GM12878 (cell line): ENCODE measurements at places on chromosomes 2 and 18. TPM values are rescaled to one million over a fixed set of nuclear protein-coding genes. Genes with fewer than 3 reads are reported as not detected.
A peak's percentile ranks its signal among the peaks of the same experiment; 100 is the strongest.

DNA sequence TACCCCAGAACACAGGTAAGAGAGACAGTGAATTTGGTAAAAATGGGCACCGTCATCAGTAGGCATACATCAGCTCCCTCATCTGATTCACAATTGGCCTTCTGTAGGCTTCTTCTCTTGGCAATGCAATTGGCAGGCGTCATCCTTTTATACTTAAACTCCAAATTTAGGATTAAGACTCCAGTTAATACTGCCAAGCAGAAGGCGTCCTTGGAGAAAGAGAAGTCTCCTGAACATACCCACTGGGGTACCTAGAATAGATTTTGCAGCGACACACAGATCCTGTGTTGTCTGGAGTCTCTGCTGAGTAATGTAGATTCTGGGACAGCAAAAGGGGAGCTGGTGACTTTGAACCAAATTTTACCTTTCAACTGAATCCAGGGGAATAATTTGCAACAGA lies 592 bp upstream of the METAP1D start:
- DNase-seq, result no peak

- DNase-seq, result no peak
Measured at GRCh38 chr2:64952511-64953482, 36.4 kb upstream of the SLC1A4 start.

GRCh38 chr2:65608466-65608865 lies 176.1 kb upstream of the SPRED2 start:
- no peak for DNase-seq

The TSPYL6 gene
- not detected in 2 replicates for polyA plus RNA-seq

DNA sequence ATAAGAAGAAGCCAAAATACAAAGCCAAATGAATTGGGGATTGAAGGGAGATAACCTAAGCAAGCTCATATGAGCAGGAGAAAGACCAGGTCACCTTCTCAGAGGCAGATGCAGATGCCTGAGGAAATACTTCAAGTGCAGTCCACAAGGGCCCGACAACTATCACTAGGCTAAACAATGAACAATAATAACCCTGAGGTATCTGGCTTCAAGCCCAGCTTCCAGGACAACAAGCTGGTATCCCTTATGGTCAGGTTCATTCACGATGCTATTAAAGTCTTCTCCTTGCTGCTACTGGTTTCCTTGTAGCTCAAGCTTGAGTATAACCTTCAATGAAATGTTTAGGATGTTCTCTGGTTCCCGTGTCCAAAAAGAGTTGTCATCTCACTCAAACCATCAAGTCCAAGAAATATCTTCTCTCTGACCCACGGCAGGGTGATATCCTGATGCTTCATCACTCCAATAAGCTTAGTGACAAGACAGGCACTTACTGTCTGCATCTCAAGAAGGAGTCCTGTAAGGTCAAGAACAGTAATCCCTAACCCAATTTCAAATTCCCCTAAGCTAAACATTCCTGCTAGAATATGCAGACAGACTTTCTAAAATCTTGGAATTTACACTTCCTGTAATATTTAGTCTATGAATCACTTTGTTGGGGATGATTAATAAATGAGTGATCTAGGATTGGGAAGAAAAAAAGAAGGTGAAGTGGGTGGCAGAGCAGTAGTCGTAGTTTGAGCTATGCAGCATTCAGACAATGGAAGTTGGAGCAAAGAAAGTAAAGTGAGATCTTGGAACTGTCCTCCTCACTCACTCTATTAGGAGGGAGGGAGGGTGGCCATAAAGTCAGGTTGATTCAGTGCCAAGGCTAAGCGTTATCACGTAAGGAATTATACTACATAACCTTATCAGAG lies 33.1 kb downstream of the CHN1 start:
- DNase-seq, result no peak

GRCh38 chr2:20656561-20656960 lies 5.7 kb upstream of the HS1BP3 start:
- DNase-seq, result no peak

GRCh38 chr2:158094487-158095092 lies 7.1 kb upstream of the UPP2 start:
- DNase-seq, result no peak

The BCS1L gene
- 87.6 and 114 TPM in 2 replicates for polyA plus RNA-seq

- peak; percentile 93 for DNase-seq
Measured at GRCh38 chr18:59139615-59140301, at the start of gene SEC11C. TSS of gene SEC11C (plus strand) at chr18:59139884. CDS start at chr18:59139949, 65 bp downstream.

DNA sequence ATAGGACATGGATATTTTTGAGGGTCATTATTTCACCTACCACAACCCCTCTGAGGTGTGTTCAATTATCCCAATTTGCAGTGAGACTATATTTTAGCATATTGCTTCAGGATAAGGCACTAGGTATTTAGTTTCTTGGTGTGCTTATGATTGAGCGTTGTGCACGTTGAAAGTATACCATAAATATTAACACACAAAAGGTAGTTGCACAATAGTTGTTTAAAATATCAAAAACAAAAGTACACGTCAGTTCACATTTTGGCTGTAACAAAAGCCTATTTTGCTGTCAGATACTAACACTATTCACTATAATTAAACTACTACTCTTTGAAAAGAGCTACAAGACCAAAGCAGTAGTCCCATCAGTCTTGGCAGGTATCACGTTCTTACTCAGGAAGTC lies 367.5 kb downstream of the DSC3 start:
- DNase-seq, result no peak

DNA sequence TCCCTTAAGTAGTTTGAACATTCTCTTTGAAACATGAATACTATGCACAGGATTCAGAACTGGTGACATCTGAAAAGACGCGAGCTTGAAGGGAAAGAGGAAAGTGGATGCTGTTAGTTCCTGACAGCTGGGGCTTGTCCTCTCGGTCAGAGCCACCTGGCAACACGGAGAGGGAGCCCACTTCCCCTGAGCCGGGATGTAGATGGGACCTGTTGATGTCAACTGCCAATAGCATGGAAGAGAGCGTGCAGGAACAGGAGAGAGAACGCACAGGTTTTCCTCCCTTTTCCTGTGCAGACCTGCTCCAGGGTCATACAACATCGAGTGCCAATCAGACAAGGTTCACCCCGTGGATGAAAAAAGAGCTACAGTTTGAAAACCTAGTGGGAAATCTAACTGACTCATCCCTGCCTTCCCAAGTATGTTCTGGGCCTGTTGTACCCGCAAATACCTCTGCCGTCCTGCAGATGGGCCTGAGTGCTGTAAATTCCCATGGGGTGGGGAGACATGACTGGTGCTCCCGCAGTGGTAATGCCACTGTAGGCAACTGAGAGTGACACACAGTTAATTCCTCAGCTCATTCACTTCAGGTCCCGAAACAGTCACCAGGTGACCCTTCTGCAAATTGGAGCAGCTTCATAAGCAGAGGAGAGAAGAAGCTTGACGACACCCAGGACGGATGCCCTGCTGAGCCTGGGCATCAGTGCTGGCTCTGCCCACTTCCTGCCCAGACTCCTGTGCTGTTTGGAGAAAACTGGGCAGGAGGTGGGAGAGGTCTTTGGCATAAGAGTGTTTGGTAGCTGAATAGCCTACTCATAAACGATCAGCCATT lies 13.9 kb upstream of the MBP start:
- DNase-seq, result no peak

The DNER gene
- 0.08 TPM in 1 of 2 replicates, not detected in the other for polyA plus RNA-seq

DNA sequence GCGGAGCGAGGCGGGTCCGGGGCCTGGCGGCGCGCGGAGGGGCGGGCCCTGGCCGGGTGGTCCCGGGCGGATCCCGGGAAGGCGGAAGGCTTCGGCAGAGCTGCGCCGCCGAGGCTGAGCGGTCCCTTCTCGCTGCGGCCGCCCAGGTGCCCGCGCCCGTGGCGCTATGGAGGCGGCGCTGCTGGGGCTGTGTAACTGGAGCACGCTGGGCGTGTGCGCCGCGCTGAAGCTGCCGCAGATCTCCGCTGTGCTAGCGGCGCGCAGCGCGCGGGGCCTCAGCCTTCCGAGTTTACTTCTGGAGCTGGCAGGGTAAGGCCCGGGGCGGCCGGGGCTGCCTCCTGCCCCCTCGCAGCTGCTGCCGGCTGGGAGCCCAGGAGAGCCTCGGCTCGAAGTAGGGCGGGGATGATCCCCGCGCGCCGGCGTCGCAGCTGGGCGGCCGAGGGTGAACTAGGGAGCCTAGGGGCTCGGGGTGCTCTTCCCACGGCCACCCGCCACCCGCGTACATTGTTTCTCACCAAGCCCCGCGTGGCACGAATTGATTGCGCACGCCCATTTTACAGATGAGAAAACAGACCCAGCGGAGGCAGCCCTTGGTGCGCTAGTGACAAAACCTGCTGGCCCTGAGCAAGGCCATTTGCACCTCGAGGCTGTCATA lies at the start of gene SLC66A3:
TSS of gene SLC66A3 (plus strand) at position 87 of the 655 bp plus-strand sequence. CDS start at position 167, 80 bp downstream.
- no peak for DNase-seq

DNA sequence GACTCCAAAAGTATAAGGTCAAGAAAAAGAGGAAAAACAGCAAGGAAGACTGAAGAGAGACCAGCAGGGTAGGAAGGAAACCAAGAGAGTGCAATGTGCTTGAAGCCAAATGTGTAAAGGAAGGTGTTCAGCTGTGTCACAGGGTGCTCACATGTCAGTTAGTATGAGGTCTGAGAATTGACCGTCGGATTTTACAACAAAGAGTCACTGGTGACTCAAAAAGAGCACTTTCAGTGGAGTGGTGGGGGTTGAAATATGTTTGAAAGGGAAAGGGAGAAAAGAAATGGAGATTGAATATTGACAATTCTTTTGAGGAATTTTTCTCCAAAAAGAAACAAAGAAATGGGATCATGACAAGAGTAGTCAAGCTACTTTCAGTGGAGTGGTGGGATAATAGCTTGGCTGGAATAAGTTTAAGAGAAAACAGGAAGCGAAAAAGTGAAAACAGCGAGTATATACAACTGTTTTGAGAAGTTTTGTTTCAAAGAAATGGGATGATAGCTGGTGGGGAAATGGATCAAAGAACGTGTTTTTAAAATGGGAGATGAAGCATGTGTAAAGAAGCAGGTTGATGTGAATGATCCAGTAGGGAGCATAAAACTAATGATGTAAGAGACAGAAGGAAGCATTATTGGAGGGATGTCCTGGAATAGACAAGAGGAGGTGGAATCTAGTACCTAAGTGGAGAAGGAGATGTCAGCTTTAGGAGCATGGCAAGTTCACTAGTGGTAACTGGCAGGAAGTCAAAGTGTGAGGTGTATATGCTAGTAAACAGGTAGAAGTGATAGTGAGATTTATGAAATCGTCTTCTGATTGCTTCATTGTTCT lies 3.6 kb upstream of the TSPYL6 start:
- DNase-seq, result no peak

The LINC00305 gene
- polyA plus RNA-seq, result not detected in 2 replicates

GRCh38 chr18:57084331-57085271 lies 62.3 kb upstream of the BOD1L2 start:
- peak; percentile 62 for DNase-seq

DNA sequence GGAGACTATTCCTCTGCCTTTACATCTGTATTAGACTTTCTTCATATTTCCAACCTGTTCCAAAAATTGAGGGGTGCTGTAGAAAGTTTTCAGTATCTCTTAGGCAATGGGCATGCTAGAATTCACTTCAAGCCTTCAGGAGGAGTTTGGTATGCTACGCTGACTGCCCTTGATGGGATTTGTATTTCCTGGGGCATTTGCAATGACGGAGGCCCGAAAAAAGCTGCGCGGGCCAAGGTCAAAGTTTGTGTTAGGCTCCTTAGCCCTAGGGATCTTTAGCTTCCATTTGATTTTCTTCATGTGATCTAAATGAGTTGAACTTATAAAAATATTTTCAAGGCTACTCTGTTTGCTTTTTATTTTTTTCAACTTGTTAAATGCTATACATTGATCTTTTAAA lies 5.1 kb downstream of the CPS1 start:
- no peak for DNase-seq

GRCh38 chr2:82596581-82596980 lies 1862.5 kb downstream of the SUCLG1 start:
- DNase-seq, result no peak

The OSR1 gene
- not detected in 2 replicates for polyA plus RNA-seq

DNA sequence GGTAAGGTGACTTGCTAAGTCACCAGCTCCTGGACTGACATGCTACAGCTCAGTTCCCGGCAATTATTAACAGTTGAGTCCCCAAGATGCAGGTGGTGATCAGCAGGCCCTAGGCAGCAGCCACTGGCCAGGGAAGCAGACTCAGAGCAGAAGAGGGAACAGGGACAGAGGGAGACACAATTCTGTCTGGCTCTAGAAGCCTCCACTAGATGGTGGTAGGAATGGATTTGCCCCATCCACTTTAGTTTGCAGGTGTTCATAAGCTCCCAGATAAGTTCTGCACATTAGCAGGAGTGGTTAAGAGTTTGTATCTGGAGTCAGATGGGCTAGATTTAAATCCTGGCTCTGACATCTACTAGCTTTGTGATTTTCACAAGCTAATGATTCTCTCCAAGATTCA lies 25.5 kb upstream of the SLC1A4 start:
- DNase-seq, result no peak

DNA sequence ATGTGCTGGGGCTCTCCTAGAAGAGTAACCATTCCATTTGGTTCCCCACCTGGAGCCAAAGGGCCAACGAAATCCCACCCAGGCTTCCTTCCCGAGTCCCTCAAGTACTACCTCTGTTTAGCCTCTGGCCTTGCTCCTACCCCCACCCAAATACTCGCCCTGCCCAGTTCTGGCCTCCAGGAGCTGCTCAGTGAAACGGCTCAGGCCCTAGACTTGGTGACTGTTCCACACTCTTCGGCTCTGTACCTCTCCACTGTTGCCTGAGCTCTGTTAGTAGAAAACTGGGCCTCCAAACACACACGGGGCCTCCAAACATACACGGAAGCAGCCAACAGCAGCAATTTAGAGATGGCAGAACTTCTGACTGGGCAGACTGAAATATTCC lies 4.2 kb downstream of the OTX1 start:
- no peak for DNase-seq

- DNase-seq, result no peak
Measured at GRCh38 chr2:72573232-72573631, 252.6 kb downstream of the EXOC6B start.

DNA sequence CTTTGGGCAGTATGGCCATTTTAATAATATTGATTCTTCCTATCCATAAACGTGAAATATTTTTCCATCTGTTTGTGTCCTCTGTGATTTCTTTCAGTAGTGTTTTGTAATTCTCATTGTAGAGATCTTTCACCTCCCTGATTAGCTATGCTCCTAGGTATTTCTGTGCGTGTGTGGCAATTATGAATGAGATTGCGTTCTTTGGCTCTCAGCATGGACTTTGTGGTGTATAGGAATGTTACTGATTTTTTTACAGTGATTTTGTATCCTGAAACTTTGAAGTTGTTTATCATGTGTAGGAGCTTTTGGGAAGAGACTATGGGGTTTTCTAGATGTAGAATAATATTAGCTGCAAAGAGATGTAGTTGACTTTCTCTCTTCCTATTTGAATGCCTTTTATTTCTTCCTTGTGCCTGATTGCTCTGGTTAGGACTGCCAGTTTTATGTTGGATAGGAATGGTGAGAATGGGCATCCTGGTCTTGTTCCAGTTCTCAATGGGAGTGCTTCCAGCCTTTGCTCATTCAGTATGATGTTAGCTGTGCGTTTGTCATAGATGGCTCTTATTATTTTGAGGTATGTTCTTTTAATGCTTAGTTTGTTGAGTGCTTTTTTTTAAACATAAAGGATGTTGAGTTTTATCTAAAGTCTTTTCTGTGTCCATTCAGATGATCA lies 27.0 kb upstream of the THUMPD2 start:
- DNase-seq, result no peak
